ENCODE measurements at places on chromosomes 13 and 19. TPM values are rescaled to one million over a fixed set of nuclear protein-coding genes. Genes with fewer than 3 reads are reported as not detected.

Gene ZNF497
- total RNA-seq, result 0.18 TPM

Gene ZNF43
- total RNA-seq, result 3.8 TPM

Gene CYP2A7
- not detected for total RNA-seq

Gene MBD3L5
- not detected for total RNA-seq

Gene UBE2L5
- not detected for total RNA-seq

- DNase-seq, result no peak
Observed at GRCh38 chr19:46250076-46250735, 20.7 kb downstream of the IGFL1 start.

GRCh38 chr19:16429066-16429758, 42.6 kb downstream of the EPS15L1 start:
- DNase-seq, result peak; percentile 75

DNA sequence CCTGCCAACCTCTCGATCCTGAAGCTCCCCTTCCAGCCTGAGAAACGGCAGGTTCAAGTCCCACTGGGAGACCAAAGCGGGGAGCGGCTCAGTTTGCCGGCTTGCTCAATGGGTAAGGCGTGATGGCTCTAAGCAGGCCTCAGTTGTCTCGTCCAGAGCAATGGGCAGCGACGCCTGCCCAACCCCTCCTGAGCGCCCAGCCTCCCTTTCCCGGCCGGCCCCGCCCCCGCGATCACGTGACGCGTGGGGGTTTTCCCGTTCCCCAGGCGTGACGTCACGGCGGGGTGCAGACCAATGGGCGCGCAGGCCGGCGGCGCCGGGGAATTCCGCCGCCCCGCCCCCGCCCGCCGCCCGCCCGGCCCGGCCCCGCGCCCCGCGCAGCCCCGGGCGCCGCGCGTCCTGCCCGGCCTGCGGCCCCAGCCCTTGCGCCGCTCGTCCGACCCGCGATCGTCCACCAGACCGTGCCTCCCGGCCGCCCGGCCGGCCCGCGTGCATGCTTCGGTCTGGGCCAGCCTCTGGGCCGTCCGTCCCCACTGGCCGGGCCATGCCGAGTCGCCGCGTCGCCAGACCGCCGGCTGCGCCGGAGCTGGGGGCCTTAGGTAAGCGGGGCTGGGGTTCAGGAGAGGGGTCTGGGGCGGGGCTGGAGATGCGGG, at the start of gene RELB:
Gene RELB (plus strand): TSS at position 378 of the 653 bp plus-strand sequence. CDS start 116 bp downstream, at position 494.
- peak; percentile 98 for DNase-seq

GRCh38 chr13:65936249-65936648, 1293.9 kb downstream of the PCDH9 start:
- DNase-seq, result no peak

DNA sequence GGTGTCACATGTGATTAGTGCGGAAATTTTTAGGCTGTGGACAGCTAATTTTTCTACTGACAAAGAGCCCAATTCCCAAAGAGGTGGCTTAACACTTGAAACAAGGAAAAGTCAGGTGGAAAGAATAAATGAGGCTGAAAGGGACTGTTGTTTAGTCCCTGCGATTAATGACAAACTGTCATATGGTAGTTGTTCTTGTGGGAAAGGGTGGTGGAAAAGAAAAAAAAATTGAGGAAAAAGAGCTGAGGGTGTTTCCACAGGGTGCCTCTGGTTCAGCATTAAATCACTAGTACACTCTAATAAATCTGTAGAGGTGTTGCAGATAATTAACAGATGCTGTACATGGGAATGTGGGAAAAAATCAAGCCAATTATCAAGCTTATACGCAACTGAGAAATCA, 300.7 kb downstream of the DNAJC15 start:
- no peak for DNase-seq

GRCh38 chr19:10533646-10534386, 9.9 kb upstream of the ATG4D start:
- DNase-seq, result no peak
